ENCODE measurements at places on chromosomes 2 and 18. TPM values are rescaled to one million over a fixed set of nuclear protein-coding genes. Genes with fewer than 3 reads are reported as not detected.

- DNase-seq, result no peak
These were observed 17.1 kb upstream of the PLEKHM3 start for GRCh38 chr2:208042450-208042849.

DNA sequence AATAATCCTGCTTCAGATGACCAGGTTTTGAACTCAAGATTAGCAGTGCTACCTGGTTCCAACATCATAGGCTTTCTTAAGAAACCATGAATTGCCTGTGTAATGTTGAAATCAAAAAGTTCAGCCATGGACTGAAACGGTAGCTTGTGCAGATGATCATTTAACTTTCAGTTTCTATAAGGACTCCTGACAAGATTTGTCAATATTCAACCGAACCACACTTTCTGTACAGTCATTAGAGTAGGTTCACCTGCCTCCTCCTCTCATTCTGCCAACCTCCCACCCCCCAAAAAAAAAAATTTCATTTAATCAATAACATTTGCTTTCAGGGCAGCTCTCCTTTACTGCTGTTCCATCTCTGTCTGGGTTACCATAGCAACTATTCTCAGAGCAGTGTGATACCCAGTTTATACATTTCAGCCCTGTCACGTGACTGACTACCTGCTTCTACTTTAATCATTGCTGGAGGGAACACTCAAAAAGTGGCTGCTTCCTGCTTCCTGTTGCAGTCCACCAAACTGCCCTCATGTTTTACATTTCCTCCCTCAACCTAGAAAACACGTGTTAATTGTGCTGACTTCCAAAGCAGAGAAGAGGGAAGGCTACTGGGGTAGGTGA lies 275.5 kb downstream of the SS18 start:
- no peak for DNase-seq

DNA sequence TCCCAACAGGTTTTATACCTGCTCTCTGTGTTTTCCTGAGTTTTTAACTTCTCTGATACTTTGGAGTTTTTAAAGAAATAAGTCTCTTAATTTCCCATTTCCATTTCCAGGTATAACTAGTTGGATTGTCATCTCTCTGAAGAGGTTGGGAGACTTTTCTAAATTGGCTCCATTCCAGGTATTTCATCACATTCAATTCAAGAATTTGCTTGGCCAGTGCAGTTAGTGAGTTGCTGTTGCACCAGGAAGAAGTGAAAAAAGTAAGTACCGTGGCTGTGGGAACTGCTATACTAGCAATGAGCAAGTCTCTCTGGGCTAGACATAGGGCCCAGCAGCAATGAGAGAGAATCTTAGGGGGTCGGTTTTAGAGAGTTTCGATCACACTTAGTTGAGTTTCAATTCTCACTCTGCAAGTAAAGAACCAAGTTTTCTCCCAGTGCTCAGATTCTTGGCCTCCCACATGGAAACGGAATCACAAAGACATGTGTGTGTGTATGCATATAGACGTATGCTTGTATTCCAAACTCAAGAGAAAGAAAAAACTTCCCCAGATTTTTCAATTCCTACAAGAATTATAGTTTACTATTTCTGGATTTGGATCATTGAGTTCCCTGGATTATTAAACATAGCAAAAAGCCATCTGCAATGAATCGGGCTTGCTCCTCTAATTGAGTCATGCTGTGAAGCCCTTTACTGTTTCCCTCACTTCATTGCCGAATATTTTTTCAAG lies 894.4 kb downstream of the BCL11A start:
- DNase-seq, result no peak

DNA sequence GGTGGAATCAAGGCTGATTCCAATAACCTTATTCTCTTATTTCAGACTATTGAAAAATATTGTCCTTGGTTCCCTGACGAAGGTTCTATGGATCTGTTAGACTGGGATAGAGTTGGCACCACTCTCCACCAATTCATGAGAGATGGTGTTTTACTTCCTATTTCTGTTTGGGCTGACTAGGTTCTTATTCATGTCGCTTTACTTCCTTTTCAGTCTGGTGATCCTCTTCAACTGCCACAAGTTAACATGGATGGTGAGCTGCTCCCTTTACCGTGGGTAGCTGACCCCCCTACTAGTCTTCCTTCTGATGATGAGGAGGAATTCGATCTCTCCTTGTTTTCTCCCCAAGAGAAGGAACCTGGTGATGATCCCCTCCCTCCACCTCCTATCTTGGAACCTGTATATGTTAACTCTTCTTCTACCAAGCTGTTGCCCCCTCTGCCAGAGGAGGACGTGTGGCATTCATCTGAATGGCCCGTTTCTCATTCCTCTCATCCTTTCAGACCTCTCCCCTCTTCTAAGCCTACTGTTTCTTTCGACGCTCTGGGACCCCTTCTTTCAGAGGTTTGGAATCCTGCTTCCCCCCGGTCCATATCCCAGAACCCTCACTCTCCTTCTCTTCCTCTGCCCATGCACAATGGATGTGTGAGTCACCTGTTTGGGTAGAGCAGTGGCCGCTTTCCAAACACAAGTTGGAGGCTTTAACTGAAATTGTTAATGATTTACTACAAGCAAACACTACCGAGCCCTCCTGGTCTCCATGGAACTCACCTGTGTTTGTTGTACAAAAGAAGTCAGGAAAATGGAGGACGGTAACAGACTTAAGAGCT lies 13.5 kb upstream of the CNOT11 start:
- DNase-seq, result no peak

DNA sequence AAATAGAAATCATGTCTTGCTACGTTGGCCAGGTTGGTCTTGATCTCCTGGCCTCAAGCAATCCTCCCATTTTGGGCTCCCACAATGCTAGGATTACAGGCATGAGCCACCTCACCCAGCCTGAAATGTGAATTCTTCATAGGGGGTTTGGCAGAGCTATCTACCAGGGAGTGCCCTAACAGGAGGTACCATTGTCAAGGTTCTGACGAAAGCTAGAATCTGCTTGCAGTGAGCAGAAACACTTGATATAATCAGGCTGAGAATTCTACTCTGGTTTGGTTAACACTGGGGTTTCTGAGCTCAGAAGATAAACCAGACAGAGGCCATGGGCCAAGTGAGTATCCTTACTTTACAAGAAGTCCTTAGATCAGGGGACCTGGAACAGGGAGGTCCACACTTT lies 7.2 kb upstream of the LAMA3 start:
- DNase-seq, result no peak

DNA sequence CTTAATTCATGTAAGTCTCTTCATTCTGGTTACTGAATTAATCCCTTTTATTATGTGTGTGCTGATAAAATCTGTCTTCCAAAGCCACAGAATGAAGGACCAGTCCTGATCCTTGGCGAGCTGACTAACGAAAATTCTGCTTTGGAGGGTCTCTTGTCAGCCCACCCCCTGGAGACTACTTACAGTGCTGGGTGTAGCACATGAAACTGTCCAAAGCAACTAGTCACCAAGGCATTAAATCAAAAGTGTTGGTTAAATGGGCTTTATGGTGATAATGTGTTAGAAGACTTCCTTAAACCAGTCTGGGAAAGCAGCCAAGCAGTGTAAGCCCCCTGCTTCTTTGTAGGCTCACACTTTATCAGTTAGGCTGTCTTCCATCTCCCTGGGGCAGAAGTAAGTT lies 420.2 kb downstream of the SUCLG1 start:
- no peak for DNase-seq

DNA sequence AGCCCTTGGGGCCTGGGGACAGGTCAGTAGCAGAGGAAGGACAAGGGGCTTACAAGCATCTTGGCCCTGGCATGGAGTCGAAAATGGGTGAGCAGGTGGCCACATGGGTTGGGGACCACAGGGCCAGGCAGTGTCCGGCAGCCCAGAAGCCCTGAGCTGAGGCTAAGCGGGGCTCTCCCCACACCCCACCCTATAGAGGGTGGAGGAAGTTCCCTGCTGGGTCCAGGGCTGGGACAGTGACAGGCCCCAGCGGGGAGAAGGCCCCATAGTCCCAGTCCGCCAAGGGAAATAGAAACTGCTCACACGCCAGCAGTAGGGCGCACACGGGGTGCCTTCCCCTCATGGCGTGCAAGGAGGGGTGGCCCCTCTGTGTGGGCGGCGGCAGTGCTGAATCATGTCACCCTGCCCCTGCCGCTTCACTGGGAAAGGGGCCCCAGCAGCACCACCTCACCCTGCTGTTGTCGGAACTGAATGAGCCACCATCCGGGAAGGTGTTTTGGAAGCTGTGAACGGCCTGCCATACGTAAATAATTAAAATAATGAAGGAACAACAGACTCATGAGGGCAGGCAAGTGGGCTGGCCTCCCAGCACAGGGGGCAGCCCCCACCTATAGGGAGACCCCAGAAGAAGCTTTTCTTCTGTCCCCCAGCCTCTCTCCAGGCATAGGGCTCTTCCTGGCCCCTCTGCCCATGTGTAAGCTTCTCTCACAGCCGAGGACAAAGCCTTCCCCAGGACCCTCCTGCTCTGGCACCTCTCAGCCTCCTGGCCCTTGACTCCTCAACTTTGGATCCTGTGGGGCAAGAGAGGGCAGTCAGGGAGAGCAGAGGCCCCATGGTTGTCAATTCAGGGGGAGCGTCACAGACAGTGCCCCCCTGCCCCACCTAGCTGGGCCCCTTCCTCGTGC lies 12.7 kb upstream of the DUSP2 start:
- no peak for DNase-seq

DNA sequence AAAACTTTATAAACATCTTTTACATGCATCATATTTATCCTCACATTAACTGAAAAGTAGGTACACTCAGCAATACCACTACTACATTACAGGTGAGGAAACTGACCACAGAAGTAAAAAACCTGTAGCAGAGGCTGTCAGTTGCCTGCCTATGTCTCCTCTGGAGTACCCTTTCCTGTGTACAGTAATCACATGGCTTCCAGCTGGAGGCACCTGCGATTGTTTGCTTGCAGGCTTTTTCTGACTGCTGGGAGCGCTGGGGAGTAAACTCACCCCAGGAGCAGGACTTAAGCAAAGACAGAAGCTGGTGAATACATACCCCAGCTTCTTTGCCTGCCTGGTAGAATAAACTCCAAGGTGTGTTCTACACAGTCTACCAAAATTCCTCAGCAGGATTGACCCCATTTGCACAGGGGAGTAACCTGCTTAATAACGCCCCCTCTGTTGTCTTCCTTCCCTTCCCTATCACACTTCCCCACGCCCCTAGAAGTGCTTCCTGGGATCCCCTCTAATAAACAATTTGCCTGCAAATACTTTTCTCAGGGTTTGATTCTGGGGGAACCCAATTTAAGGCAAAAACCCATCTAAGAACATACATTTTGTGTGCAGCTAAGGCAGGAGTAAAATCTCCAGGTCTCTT lies 138.9 kb downstream of the PTH2R start:
- DNase-seq, result no peak

DNA sequence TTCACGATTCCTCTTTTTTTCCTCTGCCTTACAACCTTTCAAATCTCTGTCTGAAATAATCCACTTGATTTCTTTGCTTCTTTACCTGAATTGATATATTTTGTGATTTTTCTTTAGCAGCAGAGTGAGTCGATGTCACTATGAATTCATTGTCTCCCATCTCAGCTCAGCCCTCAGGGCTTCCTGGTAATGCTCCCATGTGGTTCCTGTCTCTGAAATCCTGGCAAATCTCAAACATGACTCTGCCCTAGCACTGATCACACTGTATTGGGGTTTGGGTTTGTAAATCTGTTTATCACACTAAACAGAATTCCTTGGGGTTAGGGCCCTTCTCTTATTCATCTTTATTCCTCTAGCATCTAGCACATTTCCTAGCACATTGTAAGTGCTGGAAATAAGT lies 43.0 kb upstream of the MSTN start:
- peak; percentile 36 for DNase-seq

GRCh38 chr2:241082341-241083090 lies 19.6 kb downstream of the MTERF4 start:
- no peak for DNase-seq

DNA sequence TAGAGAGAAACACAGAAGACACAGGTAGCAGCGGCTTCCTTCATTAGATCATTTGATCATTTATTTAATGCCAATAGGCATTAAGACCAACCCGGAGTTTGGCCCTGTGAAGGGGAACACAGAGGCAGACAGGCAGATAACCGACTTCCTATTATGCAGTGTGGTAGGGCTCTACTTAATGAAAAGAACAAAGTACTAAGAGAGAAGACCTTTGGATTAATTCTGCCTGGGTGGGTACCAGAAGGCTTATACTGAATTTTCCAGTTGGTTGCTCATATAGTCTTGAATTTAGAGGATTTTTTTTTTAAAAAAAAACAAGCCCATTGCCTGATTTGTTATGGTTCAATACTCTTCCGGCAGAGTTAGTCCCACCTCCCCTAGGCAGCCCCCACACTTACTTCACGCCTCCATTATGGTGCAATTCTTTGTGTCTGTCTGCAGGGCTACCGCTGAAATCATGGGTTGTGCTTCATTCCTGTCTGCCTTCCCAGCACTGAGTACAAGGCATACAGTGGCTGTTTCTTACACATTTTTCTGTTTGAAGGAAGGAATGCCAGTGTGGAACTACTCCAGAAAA lies 244.3 kb upstream of the APCDD1 start:
- DNase-seq, result no peak

GRCh38 chr2:119333360-119333759 lies 33.3 kb downstream of the C2orf76 start:
- DNase-seq, result no peak

GRCh38 chr18:3790703-3791102 lies 340.7 kb downstream of the TGIF1 start:
- peak; percentile 42 for DNase-seq

GRCh38 chr2:161173541-161174194 lies 13.4 kb downstream of the TANK start:
- DNase-seq, result no peak

DNA sequence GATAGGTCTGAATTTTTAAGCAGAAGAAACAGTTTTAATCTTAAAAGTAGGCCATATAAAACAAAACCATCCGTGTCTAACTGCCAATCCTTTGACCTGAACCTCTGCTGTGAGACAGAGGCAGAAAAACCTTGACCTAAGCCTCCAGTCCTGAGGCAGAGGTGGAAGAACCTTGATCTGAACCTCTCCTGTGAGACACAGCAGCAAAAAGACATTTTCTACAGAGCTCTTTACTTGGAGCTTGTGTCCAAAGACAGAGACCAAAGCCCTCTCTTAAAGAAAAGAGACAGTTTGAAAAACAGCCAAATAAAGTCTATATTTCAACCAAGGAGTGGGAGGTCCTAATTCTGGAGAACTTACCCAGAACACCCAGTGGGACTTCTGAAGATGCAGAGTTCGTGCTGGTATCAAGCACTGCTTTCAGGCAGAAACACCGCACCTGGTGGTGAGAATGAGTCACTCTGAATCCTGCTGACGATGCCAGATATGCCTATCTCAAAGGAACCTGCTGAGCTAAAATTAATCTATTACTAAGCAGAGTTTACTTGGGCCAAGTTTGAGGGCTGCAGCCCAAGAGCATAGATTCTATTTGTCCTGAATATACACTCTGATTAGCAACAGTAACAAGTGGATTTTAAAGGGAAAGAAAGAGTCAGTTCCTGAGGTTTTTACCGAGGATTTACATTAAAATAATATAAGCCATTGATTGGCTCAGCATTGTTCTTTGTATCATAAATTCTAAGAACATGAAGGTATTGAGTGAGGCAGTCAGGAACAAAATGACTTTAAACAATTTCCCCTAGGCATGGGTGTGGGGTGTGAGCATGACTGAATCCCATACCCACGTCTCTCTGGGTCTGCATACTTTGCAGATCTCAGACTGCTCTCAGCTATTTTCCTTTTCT lies 806.4 kb downstream of the TRIB2 start:
- no peak for DNase-seq

HOXD13 gene
- 1.2 TPM for total RNA-seq

SERPINB7 gene
- total RNA-seq, result 10.0 TPM

SPEG gene
- 32.7 TPM for total RNA-seq

LYG2 gene
- not detected for total RNA-seq

CPLX4 gene
- total RNA-seq, result not detected

MFSD6 gene
- total RNA-seq, result 8.2 TPM
